ENCODE measurements at places on chromosomes 4 and X.

DNA sequence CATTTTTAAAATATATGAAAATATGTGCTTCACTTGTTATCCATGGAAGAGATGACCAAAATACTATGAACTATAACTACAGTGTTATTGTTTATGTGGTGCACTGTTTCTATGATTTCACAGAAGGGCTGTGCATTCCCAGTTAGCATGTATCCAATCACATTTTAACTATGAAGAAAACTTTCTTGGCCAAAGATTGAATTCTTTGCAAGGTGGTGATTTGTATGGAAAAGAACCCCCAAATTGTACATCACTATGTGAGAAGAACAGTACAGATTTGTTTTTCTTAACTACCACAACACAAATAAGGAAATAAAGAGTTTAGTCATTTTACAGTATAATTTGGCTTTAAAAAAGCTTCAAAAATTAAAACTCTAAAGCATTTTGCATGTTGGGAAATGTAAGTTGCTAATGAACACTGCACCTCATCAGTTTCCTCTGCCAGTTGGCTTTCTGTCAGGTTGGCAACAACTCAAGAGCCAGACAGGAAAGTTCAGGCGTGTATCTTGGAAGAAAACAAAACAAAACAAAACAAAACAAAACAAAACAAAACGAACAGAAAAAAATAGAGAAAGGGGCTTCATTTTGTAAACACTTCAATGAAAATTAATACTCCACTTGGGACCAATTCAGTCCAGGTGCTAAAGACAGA, 237.0 kb downstream of the SCFD2 start:
- no peak for DNase-seq

- DNase-seq = no peak
Observed at GRCh38 chrX:31179203-31179602, 107.4 kb upstream of the FTHL17 start.

DNA sequence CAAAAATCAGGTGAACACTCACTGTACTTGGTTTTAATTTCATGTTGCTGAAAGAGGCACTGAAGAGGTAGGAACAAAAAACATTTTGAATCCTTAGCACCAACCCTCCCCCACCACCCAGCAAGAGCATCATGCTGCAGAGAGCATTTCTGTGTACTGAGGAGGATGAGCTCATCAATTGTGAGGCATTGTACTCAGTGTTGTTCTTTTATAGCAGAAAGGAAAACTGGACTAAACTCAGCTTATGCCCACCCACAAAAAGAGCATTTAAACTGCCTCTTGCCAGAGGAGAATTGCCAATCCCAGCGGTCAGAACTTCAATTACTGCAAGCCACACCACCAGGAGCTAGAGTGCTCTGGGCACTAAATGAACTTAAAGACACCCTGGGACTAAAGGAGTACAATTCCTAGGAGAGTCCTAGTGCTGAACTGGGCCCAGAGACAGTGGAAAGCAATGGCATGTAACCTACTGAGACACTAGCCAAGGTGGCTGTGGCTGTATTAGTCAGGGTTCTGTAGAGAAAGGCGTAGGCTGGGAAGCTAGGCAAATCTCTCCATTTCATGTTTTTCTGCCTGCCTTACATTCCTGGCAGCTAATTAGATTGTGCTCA, 280.7 kb upstream of the KLHL4 start:
- no peak for DNase-seq

GRCh38 chr4:56752985-56753384, 68.5 kb downstream of the SPINK2 start:
- no peak for DNase-seq

GRCh38 chrX:45196701-45197100, 4.0 kb downstream of the DIPK2B start:
- DNase-seq = no peak

- no peak for DNase-seq
Observed at GRCh38 chrX:150036641-150037040, 98.3 kb upstream of the EOLA2 start.

GRCh38 chrX:129830494-129830893, 13.2 kb downstream of the ZDHHC9 start:
- DNase-seq = no peak

DNA sequence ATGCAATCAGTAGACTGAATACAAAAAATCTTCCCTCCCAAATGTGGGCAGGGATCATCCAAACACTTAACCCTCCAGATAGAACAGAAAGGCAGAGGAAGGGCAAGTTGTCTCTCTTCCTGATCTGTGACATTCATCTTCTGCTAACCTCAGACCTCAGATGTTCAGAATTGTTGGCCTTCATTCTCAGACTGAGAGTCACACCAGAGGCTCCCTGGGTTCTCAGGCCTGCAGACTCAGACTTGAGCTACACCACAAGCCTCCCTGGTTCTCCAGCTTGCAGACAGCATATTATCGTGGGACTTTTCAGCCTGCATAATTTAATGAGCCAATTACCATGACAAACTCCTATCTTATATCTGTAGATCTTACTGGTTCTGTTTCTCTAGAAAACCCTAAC, 1471.6 kb upstream of the ADGRL3 start:
- no peak for DNase-seq

DNA sequence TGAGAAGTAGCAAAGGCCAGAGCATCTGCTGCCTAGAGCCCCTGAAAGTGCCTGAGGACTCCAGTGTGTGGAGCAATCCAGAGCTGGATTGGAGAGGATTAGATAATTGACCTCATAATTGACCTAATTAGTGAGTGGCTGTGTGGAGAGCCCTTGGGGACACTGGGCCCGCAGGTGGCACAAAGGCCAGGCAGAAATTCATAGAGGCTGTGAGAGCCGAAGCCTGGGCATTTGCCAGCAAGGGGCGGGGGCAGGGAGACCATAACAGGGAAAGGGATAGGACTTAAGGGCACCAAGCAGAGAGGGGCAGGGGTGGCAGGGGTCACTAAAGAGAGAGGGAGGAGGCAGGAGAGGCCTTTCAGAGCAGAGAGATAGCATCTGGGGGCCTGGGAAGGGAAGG, 45.3 kb downstream of the EFNB1 start:
- DNase-seq = no peak

GRCh38 chr4:32133141-32133540, 1413.0 kb downstream of the PCDH7 start:
- DNase-seq = no peak

DNA sequence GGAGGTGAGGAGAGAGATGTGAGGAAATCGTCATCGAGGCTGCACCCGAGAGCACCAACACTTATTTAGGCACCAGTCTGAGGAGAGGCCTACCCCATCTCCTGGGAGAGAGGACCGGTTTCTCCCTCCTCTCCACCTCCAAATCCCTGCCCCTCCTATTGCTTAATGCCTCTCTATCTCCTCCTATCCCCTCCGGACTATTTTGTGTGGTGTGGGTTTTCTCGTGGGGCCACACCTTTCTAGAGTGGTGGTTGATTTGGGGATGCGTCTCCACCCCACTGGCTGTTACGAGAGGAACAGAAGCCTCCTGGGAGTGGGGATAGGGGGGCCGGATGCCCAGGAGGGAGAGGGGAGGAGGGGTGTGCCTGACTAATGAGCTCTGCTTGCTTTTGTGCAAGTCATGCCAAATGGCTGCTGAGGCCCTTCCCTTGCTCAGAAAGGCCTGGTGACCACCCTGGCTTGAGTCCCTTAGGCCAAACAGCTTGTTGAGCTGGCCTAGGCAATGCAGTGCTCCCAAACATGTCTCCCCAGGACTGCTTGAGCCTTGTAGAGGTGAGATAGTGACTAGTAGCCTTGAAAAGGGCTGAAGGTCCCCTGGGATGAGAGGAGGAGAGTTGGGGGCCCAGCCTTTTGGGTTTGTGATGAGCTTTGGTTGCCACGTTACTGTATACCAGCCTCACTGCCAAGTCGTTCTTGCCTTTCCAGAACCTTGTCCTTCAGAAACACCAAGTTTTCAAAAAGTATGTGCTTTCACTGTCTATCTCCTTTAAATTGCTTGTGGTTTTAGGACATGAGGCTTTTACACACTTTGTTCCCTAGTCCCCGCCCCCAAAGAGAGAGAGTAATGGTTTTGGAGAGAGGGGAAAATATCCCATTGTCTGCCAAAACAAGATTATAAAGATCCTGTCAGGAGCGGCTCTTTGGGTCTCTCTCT, 1.2 kb downstream of the MSN start:
- DNase-seq = peak; percentile 64

DNA sequence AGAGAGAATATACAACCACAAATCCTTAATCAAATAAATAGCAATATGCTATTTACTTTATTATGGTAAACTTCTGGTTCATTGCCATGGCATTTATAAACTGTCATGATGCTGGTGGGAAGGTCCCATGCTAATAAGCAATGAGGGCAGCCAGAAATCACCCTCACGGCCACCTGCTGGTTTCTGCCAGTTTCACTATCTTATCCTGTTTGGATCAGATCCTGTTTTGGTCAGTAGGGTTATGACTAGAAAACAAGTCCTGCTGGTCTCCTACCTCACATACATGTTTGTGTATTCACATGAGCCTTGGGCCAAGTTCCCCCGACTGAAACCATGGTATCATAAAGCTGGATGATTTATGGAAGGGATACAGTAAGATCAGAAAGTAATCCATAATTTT, 28.1 kb downstream of the XAGE5 start:
- no peak for DNase-seq

DNA sequence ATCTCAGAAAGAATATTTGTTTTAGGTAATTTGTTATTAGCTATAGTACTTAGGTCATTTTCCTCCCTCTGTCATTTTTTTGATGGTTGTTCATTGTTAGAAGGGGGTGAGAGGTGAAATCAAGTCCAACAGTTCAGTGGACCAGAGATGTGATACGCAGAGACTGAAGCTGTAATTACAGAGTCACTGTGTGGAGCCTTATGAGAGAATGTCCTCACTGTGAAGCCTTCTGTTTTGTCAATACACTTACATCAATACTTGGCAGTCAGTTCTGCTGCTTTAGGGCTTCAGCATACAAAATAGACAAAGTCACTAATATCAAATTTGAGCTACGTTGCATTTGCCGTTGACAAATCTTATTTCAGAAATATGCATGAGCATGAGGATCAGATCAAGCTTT, 692.5 kb downstream of the C4orf33 start:
- no peak for DNase-seq

DNA sequence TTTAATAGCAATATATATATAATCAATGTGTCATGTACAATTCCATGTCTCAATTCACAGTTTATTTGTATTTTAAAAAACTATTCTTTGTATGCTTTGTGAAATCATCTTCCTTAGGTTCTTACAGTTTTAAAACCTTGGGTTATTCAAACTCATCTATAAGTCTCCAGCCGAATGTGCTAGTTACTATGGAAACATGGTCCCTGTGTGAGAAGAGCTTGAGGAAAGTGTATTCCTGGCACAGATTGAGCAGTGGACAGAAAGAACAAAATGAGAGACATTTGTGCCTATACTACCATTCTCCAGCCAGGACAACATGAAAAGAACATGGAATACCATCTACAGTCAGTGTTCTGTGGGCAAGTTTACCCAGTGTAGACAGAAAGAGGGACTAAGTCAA, 103.4 kb downstream of the EFHC2 start:
- DNase-seq = no peak

- DNase-seq = no peak
Observed at GRCh38 chr4:16745009-16745635, 153.3 kb downstream of the LDB2 start.

DNA sequence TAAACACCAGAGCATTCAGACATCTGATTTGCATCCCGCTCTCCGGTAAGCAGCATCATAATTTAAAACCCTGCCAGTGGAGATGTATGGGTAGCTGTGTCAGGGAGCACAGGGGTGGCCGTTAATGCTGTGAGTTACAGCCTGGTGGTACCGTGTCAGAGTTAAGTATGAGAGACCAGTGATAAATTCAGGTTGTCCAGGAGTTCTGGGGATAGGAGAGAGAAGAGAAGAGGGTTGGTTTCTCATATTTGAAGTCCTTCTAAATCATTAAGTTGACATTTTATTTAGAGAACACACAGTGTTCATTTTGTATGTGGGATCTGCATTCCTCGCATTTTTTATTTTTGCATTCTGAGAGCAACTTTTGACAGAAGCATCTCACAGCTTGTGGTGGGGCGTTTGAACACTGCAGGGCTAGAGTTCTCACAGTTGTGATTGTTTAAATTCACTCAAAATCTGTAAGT, 157.6 kb downstream of the DCLK2 start:
- DNase-seq = no peak

DNA sequence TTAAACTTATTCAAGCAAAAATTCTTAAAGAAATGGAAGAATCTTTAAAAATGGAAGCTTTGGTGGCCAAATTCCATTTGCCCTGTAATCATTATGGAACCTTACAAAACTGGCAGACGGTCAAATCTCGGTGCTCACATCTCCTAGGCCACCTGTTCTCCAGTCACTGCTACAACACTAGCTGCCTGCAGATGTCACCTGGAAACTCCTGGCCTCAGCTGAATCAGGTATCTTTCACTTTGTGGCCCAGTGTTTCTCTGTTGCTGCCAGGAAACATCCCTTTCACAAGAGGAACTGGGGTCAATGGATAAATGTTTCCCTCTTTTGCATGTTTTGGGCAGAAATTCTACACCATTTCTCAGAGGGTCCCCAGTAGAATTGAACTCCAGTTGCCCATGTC, 4.2 kb upstream of the CXCL3 start:
- no peak for DNase-seq
